Activated B cell treated with CpG ODN at 0.5 μM for 24 hours (primary cell): ENCODE measurements at places on chromosomes 2 and 18. TPM values are rescaled to one million over a fixed set of nuclear protein-coding genes. Genes with fewer than 3 reads are reported as not detected.

Gene CGREF1
- 0.17 and 0.31 TPM in 2 replicates for total RNA-seq

DNA sequence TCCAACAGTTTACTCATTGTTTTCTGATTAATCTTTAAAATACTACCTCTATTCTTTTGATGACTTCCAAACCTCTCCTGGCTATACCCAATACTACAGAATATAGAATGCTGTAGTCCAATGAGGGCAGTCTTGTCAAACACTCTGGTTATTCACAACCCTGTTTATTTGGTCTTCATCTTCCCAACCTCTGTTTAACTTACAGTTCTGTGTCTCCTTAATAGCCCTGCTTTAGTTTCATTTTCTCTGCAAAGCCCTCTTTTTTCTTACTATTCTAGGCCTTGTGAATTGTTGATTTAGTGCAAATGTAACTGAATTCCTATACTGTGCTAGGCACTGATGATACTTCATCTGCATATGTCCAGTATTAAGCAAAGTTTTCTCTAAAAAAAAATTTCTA is 40.0 kb downstream of the ACVR2A start:
- H3K4me3 ChIP-seq: no peak overlapping the region
- no peak for DNase-seq
- no peak overlapping the region for H3K27ac ChIP-seq
- H3K36me3 ChIP-seq: no peaks in the 10 kb centered on the region

- no peaks in the 10 kb centered on the region for H3K4me1 ChIP-seq
- DNase-seq: no peak
- H3K27me3 ChIP-seq: peaks cover 3% of the 10 kb centered on the region
- H3K36me3 ChIP-seq: no peaks in the 10 kb centered on the region
Observed at GRCh38 chr2:133171393-133172004, 396.8 kb downstream of the NCKAP5 start.

DNA sequence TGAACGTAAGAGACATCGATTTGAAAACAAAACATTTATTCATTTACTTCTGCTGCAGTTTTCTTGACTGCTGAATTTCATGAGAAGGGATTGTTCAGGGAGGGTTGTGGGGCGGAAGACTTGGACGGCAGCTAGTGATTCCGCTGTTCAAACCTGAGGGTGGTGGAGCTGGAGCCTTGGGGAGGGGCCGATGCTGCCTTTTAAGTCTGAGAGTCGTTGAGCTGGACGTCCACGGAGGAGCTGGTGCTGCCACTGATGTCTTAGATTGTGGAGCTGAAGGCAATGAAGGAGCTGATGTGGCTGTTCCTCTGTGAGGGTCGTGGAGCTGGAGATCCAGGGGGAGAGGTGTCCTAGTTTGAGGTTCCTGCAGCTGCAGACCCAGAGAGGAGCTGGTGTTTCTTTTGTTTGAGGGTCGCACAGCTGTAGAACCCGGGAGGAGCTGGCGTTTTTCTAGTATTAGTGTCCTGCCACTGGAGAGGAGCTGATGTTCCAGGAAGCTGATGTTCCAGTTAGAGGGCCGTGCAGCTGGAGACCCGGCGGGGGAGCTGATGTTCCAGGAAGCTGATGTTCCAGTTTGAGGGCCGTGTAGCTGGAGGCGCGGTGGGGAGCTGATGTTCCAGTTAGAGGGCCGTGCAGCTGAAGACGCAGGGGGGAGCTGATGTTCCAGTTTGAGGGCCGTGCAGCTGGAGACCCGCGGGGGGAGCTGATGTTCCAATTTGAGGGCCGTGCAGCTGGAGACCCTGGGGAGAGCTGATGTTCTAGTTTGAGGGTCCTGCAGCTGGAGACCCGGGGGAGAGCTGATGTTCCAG is 150.9 kb downstream of the RTP5 start:
- peaks cover 14% of the 10 kb centered on the region for H3K4me1 ChIP-seq
- no peak for DNase-seq
